Stimulated activated CD4-positive, alpha-beta T cell treated with anti-CD3 and anti-CD28 coated beads, TNF-alpha, amount 100 ng/mL, for 24 hours (primary cell): ENCODE measurements at places on chromosomes 6 and 20.
A peak's percentile ranks its signal among the peaks of the same experiment; 100 is the strongest.

DNA sequence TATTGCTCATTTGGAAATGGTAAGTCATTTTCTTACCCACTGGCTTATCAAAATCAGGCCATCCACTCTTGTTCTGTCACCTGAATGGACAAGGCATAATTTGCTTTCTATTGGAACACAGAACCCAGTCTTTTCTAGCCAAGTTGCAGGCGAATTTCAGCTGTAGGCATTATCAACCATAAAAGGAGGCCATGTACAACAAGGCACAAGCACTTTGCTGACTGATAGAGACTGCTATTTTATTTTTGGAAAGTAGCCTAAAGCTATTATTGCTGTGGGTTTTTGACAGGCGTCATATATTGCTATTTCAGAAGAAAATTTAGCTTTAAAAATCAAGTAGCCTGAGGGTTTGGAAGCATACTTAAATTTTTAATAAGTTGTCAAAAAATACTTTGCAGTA, 344.2 kb downstream of the HDGFL1 start:
- DNase-seq, result no peak

- no peak for DNase-seq
Measured at GRCh38 chr6:16154904-16155303, 26.0 kb downstream of the MYLIP start.

DNA sequence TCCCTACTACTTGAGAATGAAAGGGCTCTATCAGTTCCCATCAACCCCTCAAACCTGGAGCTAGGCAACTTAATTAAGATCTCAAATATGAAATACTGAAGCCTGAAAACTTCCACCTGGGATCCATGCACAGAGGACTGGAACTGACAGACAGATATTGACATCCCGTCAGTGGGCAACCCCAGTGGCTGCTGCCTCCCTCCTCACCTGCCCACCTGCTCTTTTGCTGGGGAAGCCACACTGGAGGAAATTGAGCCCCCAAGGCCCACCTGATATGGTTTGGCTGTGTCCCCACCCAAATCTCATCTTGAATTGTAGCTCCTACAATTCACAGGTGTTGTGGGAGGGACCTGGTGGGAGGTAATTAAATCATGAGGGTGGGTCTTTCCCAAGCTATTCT, 192.8 kb downstream of the LRFN2 start:
- DNase-seq, result no peak

DNA sequence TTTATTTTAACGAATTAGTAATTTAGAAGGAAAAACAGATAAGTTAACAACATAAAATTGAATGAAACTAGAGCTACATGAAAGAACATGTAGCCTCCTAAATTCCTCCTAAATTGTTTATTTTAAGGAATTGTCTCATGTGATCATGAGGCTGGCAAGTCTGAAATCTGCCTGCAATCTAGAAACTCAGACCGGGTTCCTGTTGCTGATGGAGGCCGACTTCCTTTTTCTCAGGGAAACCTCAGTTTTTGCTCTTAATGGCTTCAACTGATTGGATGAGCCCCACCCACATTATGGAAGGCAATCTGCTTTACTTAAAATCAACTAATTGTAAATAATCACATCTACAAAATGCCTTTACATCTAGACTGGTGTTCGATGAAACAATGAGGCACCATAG, 267.6 kb upstream of the PRND start:
- no peak for DNase-seq

- DNase-seq, result peak; percentile 82
Measured at GRCh38 chr6:6547110-6547879, 41.2 kb upstream of the LY86 start.

GRCh38 chr6:14857001-14857400, 388.9 kb upstream of the JARID2 start:
- no peak for DNase-seq
